Spinal cord (tissue), 10 donors: ENCODE measurements at places on chromosomes 7 and 10. TPM values are rescaled to one million over a fixed set of nuclear protein-coding genes. Genes with fewer than 3 reads are reported as not detected.

- DNase-seq, result peak; percentile 67
These were observed 57.3 kb upstream of the CCDC71L start for GRCh38 chr7:106717955-106718871.

- DNase-seq, result no peak
These were observed 217.3 kb downstream of the SNX10 start for GRCh38 chr7:26508917-26509316.

DNA sequence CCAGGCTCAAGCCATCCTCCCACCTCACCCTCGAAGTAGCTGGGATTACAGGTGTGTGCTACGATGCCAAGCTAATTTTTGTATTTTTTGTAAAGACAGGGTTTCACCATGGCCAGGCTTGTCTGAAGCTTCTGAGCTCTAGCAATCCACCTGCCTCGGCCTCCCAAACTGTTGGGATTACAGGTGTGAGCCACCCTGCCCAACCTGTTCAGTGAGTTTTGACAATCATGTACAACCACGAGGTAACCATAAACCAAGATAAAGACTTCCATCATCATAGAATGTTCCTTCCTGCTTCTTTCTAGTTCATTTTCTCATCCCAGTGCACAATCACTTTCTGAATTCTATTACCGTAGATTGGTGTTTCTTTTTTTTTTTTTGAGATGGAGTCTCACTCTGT, 30.5 kb upstream of the MKRN1 start:
- no peak for DNase-seq

DNA sequence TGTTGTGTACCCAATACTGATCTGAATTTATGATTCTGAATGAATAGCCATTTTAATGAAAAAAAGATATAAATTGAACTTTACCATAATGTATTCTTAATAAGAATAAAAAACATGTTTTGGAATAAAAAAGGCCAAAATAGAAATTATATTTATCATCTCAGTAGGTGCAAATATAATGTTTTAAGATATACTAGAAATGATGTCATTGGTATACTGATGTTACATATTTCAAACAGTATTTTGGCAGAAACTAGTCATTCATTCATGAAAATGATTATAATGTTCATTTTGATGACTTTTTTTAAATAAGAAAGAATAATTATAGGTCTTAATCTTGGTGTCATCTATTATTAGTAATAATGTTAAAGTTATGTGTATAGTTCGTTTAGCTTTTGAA, 9.2 kb downstream of the PCGF5 start:
- no peak for DNase-seq

GRCh38 chr10:51344371-51344770, 270.1 kb downstream of the PRKG1 start:
- DNase-seq, result no peak

- no peak for DNase-seq
These were observed at the start of gene TES for GRCh38 chr7:116210345-116211005. Gene TES, plus strand, starts transcription at chr7:116210539. Its CDS starts 169 bp downstream, at chr7:116210708.

- DNase-seq, result no peak
These were observed 60.0 kb downstream of the WAC start for GRCh38 chr10:28592953-28593352.

- no peak for DNase-seq
These were observed 121.1 kb upstream of the ZEB1 start for GRCh38 chr10:31197886-31198285.

GRCh38 chr10:25226775-25227682, 52.2 kb downstream of the GPR158 start:
- peak; percentile 85 for DNase-seq

Gene CFAP70
- 4.7 TPM for total RNA-seq

Gene ANKRD30A
- total RNA-seq, result not detected
